ENCODE measurements at places on chromosomes 11 and 22. TPM values are rescaled to one million over a fixed set of nuclear protein-coding genes. Genes with fewer than 3 reads are reported as not detected.
A peak's percentile ranks its signal among the peaks of the same experiment; 100 is the strongest.

- no peak for DNase-seq
Observed at GRCh38 chr11:70307176-70307575, 36.7 kb downstream of the PPFIA1 start.

DNA sequence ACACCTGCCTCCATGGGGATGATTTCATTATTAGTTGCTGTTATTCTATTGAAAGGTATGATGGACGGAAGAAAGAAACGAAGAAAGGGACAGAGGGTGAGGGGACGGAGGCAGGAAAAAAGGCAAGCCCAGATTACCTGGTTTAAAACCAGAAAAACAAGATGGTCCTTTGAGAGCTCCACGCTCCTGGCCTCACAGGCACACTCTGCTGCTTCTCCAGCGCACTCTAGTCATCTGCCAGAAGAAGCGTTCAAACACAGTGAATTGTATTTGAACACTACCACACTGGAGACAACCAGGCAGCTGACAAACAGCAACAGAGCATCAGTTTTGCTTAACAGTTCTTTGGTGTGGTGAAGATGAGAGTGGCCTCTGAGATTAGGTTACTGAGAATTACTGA lies 216.9 kb downstream of the CADM1 start:
- DNase-seq: no peak

- DNase-seq: no peak
Observed at GRCh38 chr11:72723508-72723907, 28.7 kb downstream of the ARAP1 start.

OR2D2 gene
- not detected for total RNA-seq

DNA sequence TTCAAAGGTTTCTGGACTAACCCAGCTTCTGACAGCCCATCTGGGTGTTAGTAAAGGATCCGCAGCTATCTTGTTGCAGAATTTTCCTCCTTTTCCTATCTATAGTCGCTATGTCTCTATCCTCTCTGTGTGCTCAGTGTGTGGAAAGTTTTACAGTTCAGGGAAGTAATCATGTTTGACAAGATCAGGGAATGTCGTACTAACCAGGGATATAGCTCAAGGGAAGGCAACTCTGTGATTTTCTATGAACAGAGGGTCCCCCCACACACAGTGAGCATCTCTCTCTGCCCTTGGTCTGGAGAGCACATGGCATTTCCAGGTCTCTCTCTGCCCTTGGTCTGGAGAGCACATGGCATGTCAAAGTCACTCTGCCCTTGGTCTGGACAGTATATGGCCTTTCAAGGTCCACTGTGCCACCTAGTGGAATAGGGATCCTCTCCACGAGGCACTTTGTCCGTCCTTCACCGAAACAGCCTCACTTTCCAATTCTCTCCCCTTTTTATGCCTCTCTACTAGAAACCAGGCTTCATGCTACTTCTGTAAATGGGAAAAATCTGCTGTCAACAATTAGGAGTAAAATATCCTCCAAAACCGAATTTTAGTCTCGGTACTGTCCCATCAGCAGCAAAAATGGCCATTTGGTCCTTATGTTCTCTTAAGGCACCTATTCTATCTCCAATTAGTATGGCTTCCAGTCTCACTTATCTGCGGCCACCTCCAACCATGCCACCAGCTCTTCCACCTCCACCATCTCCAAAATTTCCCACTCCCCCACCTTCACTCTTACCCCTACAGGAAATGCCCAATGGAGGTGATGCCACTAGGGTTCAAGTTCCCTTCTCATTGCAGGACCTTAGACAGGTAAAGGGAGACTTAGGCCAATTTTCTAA lies 88.7 kb downstream of the IGLL5 start:
- DNase-seq: no peak

- DNase-seq: peak; percentile 74
Observed at GRCh38 chr22:17057959-17058814, 26.6 kb upstream of the IL17RA start.

MRGPRF gene
- 5.5 TPM for total RNA-seq

SCO2 gene
- total RNA-seq: 6.3 TPM

OR2AG2 gene
- 1.2 TPM for total RNA-seq

OOSP4B gene
- not detected for total RNA-seq

RBFOX2 gene
- total RNA-seq: 53.4 TPM

DNA sequence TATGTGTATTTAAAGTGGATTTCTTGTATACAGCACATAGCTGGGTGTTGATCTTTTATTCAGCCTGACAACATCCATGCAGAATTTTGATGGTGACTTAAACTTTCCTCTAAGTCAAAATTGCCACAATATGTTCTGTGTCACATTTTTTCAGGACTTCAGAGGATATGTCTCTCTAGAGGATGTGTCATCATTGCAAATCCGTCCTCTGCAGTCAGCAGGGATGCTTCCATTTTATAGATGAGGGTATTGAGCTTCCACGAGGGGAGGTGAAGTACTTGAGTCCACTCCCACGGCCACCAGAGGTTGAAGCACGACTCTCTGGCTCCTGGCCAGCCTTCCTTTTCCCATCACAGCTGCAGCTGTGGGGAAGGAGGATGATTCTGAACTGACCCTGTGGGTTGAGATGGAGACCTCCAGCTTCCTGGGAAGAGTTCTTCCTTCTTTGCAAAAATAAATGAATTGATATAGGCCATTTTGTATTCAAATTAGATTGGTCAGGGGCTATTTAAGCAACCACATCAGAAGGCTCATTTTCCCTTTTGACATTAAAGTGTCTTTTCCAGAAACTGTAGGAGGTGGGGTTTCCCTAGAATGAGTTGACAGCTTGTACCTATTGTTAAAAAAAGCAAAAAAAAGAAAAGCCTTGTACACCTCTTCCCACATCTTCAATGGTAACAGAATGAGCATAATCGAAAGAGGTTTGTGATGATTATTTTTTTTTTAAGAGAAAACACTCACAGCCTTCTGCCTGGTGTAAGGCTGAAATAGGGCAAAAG lies 55.2 kb upstream of the MYEOV start:
- no peak for DNase-seq

DNA sequence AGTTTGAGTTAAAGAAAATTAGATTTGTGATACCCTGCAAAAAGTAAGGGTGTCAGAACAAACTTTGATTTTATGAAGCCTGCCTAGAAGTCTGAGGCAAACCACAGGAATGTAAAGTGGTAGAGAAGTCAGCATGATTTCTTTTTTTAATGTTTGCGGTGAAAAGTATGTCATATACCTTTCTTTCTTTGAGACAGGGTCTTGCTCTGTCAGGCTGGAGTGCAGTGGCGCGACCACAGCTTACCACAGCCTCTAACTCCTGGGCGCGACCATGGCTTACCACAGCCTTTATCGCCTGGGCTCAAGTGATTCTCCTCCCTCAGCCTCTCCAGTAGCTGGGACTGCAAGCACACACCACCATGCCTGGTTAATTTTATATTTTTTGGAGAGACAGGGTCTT lies 4.7 kb downstream of the API5 start:
- DNase-seq: no peak

OR6T1 gene
- total RNA-seq: not detected

DNA sequence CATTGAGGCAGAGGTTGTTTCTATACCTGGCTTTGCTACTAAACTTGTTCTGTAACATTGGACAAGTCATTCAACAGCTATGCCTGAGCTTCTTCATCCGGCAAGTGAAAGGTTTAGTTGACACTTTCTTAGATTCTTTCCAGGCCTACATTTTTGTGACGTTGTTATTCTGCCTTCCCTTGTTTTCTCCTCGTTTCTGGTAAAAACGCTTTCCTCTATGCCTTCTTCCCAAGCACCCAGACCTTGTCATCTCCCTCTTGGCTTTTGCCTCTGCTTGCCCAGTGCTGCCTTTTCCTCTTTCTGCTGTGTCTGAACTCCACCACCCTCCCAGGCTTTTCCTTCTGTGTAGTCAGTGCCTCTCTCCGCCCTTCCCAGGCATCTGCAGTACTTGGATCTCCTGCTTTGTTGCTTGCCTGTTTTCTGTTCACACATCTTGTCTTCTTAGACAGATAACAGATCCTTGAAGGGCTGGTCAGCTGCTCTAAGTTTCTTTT lies 1.4 kb upstream of the AMOTL1 start:
- DNase-seq: no peak

GRCh38 chr11:35516403-35516802 lies 9.0 kb downstream of the PAMR1 start:
- DNase-seq: no peak

DNA sequence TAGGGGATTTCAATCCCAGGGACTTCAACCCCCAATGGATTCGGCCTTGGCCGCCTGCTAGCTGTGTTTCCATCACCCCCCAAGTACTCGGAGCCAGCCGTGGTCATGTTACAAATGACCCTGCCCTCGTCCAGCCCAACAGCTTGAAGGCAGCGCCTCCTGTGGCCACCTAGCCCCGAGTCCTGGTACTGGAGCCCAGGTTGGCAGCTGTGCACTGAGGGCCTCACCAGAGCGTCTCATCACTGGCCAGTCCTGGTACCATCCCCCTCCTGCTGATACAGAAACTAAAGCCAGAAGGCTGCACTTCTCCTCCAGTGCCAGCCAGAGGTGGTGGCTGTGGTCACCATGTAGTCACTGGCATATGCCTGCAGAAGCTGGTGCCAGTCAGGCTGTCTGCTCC lies 44.9 kb upstream of the FADD start:
- DNase-seq: no peak

OMP gene
- 30.3 TPM for total RNA-seq

GRCh38 chr11:118641397-118642019 lies 34.1 kb downstream of the PHLDB1 start:
- no peak for DNase-seq

DNA sequence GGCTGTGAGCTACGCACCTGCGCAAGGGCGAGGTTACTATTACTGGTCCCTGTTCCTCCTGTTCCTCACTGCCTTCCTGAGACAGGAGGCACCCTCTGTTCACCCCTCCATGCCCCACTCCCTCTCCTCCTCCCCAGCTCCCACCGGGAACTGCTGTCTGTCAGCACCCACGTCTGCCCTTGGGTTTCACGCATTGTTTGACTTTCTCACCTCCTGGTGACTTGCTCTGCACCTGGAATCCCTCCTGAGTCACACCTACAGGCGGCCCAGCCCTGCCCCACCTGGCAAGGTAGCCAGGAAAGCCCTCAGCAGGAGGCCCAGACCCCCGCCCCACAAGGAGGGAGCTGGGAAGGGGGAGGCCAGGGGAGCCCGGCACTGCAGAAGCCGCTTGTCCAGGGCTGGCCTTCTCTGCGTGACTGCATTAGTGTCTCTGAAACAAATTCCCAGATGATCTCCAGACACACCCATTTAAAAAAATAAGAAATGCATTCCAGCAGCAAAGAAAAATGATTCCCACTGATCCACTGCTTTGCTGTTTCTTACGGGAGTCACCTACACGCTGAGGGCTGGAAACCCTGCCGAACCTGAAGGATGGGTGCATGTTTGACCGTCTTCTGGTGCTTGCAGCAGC lies 86.4 kb downstream of the CELSR1 start:
- no peak for DNase-seq

CHRM1 gene
- total RNA-seq: not detected

- no peak for DNase-seq
Observed at GRCh38 chr11:83881428-83881827, 595.3 kb upstream of the CCDC90B start.

- no peak for DNase-seq
Observed at GRCh38 chr22:49413146-49413545, 414.5 kb downstream of the BRD1 start.

DEPDC7 gene
- total RNA-seq: 49.1 TPM

DNA sequence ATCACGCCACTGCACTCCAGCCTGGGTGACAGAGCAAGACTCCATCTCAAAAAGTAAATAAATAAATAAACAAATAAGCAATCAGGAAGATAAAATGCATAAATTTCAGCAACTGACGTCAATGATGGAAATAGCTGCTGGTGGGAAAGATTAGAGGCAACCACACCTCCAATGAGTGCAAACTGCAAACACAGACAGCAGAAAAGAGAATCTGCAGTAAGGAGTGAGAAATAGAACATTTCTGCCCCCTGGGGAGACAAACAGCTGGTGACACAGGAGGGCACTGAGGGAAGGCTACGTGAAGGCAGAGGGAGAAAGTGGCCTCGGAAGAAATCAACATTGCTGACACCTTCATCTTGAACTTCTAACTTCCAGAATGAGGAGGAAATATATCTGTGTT lies 6.5 kb downstream of the PI4KA start:
- DNase-seq: peak; percentile 5

DNA sequence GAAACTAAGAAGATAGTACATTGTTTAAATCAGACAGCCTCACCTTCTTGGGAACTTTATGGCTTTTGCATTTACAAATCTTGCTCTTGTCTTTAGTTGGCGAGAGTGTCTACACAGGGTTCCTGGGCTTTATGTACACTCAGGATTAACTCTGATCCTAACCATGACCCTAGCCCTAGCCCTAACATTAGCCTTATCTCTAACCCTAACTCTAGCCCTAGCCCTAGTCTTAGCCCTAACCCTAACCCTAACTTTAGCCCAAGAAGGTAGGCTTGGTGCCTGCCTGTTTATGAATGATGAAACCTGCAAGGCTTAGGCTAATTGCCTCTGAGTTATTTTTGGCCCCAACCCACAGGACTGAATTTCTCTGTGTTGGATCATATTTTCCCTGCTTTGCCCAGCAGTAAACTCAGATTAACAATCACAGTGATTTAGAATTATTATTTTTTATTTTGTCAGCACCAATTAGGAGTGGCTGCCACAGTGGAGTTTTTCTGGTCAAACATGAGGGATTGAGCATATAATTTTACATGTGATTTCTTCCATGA lies 44.1 kb upstream of the OR9Q1 start:
- DNase-seq: no peak

DNA sequence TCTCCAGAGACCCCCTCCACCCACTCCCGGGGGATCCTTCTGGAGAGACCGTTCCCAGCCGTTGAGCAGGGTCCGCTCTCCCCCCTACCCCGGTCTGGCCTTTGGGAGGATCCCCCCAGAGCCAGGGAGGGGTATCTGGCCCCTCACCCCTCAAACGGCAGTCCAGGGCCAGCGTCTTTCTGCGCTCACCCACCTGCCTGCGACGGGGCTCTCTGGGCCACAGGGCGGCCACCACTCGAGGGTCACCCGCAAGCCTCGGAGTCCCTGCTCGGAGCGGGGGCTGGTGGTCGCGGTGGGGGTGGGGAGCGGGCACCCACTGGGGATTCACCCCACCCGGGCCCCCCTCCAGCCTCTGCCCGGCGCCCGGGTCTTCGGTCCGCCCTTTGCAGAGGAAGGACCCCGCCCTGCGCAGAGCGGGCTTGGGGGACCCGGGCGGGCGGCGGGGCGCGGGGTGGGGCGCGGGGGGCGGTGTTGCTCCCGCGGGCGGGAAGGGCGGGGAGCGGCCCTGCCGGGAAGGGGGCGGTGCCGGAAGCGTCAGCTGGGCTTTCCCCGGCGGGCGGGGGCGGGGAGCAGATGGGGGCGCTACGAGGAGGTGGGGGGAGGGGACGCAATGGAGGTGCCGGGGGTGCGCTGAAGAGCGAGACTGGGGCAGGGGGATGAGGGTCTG lies 16.6 kb downstream of the CRELD2 start:
- peak; percentile 93 for DNase-seq

MYOD1 gene
- total RNA-seq: not detected

APOA1 gene
- total RNA-seq: 42.9 TPM

DNA sequence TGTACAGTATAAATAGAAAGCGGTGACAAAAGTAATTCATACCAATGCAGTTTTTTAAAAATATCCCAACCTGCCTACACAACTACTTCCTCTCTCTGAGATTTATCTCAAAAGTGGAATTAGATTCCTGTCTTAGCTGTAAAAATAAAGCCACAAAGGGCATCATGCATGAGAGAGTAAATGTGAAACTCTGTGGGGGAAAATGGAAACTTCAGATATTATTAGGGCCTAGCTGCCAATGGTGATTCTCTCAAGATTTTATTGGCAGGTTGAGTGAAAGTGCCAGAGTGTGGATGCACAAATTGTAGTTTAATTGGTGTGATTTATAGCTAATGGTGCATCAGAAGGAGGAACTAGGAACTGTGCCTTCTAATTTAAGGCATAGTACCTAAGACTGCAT lies 356.9 kb upstream of the CCDC90B start:
- DNase-seq: no peak

TSPAN32 gene
- 1.7 TPM for total RNA-seq

GRCh38 chr11:128822130-128822529 lies 45.0 kb downstream of the KCNJ1 start:
- DNase-seq: no peak
